ENCODE measurements at places on chromosomes 11 and 22.

- DNase-seq: no peak
These were observed 40.9 kb downstream of the TBX1 start for GRCh38 chr22:19801340-19802000.

DNA sequence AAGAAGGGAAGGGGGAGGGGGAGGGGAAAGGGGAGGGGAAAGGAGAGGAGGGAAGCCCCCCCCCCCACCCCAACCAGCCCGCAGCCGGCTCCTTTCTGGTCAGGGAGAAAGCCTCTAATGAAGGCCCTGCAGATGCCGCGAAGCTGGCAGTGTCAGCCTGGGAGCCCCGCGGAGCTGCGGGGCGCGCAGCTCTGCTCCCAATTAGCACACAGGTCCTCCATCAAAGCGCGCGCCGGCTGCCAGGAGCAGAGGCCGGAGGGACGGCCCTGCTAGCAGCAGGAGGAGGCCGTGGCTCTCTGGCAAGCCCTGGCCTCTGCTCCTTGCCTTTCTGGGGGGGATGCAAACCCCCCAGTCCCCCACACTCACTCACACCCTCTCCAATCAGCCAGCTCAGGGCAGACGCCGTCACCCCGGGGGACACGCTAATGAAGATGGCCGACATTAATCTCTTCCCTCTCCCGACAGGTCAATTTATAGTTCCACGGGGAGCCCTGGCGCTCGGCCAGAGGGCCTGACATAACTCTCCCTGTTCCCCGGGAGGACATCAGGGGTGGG, 70.5 kb upstream of the TCF20 start:
- peak; percentile 46 for DNase-seq

- DNase-seq: no peak
These were observed 5.2 kb downstream of the DDB1 start for GRCh38 chr11:61327669-61328071.

DNA sequence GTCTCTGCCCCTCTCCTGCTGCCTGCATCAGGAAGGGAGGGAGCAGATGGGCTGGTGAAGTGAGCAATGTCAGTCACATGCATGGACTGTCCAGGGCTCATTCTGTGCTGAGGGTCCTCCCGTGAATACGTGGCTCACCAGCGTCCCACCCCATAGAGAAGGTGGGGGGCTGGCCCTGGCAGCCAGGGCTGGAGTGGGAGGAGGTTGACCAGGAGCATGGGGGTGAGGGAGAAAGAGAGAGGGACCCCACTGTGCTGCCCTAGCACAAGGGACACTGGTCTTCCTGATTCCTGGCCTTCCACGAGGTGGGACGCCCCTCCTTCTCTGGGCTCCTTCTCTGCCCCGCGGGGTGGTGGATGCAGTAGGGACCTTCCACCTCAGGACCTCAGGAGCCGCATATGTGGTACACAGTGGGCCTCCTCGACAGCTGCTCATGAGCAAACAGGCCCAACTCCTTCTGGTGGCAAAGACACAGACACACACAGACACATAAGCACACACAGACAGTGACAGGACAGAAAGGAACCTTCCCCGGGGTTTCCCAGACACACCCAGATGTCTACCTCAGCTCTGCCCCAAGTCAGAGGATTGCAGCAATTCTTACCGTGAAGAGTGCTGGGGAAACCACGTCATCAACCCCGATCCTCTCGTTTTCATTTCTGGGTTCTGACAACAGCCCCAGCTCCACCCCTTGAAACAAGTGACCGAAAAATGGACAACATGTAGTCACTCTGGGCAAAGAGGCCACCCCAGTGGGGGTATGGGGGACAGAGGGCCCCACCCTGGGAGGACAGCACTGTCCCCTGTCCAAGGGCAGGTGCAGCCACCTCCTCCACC, 3.6 kb upstream of the APOBEC3A start:
- DNase-seq: no peak
